ENCODE measurements at places on chromosomes 2 and 18.

DNA sequence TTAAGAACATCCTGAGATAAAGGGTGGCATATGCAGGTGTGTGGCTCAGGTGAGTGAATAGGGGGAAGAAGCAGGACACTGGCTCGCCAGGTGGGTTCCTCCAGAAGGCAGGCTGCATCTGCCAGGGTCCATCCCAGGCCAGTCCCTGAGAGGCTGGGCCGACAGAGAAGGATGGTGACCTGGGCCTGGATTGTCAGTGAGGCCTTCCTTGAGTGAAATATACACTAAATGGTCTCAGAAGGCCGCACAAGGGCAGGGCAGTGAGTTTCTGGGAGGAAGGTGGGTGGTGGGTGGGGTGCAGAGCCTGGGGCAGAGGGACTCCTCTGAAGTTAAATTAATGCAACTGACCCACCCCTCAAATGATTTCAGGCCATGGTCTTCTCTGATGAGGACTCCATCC, 182.1 kb downstream of the ANKRD30B start:
- no peak for DNase-seq

DNA sequence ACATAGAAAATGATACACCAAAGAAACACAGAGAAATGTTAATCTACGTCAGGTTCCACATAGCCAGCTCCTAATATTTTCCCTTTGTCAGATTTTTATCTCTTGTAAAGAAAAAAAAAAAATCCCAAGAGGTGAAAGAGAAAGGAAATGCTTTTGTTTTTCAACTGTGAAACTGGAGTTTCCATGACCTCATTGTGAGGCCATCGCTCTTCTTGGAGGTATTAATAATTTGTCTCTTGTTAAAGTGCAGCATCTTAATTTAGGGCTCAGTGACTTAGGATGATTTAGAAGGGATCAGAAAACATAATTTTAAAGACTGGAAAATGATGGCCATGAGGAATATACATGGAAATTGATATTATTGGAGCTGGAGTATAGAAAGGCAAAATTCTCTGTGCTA, 21.7 kb downstream of the ARHGAP28 start:
- DNase-seq, result no peak

DNA sequence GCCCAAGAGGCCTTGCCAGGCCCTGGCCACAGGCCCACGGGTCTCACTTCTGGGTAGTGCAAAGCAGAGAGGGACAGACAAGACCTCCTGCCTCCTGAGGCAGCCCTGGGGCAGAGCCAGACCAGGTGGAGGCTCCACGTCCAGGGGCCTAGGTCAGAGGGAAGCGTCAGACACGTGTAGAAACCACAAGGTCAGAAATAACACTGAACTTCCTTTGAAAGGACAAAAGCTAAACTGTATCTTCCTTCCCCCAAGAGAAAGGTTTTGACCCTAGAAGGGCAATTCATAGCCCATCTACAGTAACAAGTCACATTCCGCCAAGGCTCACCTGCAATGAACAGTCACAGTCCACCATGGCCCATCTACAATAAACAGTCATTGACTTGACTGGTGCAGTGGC, 17.9 kb downstream of the SDC1 start:
- DNase-seq, result no peak

- no peak for DNase-seq
These were observed 1626.3 kb upstream of the CELF4 start for GRCh38 chr18:39191931-39192330.

DNA sequence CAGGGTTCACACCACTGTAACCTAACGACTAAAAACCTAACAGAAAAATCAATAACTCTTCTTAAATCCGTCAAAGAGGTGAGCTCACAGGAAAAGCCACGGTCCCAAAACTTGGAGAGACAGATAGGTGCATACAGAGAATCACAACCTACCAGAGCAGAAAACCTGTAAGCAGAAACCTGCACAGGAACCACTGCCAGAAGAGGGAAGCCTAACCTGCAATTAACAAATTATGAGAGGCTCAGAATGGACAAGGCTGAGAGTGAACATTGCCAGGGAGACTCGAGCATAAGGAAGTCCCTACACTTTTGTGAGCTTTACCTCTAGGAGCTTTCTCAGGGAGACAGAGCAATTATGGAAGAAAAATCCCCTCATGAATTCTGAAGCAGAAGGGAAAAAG, 156.2 kb upstream of the NETO1 start:
- no peak for DNase-seq

GRCh38 chr18:57435846-57436190, 644 bp downstream of the ONECUT2 start:
- no peak for DNase-seq

- DNase-seq, result no peak
These were observed 1015.0 kb downstream of the BCL11A start for GRCh38 chr2:59538398-59538911.

DNA sequence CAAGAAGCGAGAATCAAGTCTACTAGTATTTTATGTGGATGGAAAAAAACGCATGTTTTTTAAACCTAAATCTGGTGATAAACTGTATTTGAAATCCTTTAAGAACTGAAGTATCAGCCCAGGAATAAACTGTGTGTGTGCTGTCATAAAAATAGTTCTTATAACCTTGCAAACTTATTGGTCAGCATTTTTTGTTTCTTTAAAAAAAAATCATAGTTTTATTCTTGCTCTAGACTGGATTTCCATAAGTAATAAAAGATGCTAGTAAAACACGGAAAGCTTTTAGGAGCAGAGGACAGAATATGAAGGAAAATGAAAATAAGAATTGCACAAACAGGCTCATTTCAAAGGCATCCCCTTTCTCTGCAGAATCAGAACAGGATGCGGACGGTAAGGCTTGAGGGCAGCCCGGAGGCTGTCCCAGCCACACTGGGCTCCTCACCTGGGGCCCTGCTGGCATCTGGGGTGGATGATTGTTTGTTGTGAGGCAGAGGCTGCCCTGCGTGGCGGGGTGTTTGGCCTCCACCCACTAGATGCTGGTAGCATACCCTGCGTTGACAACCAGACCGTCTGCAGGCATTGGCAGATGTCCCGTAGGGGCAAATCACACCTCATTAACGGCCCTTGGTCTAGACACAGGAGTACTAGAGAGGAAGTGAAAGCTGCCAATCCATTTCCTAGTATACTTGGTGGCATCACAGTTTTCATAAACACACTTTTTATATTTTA, 52.5 kb downstream of the MBP start:
- DNase-seq, result no peak

GRCh38 chr18:64714086-64714485, 565.2 kb upstream of the LINC00305 start:
- DNase-seq, result no peak

GRCh38 chr2:66171530-66171929, 263.4 kb upstream of the MEIS1 start:
- no peak for DNase-seq

DNA sequence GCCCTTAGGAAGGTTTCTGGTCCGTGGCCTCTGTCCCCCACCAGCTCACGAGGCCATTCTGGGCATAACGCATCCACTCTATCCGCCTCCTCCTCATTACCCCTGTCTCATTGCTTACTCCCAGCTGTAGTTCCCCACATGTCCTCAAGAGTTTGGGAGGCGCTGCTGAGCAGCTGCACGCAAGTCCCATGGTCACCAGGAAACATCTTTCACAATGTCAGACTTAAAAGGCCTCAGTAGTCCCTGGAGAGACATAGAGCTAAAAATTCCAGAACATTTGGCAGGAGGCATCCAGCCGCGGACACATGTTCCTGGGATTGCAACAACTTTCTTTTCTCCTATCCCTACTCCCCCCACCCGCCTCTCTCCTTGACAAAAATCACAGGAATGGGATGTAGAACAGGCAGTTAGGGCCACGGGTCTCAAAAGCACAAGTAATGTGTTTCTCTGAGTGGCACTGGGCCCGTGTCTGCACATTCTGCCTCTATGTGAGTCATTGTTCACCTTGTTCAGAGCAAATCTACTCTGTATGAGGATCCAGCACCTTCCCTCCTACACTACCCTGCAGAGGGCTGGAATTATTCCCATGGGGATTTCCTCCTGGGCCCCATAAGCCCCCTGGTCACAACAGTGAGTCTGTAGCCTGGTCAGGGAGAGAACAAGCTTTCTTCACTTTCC, 8.1 kb downstream of the LBH start:
- DNase-seq, result no peak

DNA sequence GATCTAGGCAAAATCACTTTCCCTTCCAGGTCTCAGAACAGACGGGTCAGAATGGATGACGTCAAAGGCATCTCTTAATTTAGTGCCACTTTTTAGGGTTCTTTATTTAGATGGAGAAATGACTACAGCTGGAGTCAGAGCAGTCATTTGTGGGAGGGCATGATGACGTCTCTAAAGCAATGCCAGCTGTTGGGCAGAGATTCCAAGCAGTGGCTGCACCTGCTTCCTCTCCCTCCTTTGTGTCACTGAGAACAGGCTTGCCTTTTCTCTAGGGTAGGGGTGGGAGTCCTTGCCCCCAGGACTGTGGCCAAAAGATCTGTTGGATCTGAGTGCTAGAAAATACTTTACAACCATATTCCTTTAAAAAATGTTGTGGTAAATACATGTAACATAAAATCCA, 28.7 kb upstream of the SKOR2 start:
- DNase-seq, result no peak

GRCh38 chr2:110816404-110817365, 84.3 kb downstream of the ACOXL start:
- no peak for DNase-seq

Data from HS-5 (cell line).